ENCODE measurements at places on chromosomes 7 and 10.

DNA sequence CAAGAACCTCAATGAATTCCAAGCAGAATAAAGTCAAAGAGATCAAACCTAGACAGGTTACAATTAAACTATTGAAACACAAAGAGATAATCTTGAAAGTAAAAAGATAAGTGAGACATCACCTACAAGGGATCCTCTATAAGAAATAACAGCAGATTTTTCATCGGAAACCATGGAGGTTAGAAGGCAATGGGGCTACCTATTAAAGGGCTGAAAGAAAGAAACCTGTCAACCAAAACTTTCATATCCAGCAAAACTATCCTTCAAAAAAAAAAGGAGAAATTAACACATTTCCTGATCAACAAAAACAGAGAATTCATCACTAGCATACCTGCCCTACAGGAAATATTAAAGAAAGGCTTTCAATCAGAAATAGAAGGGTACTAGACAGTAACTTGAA lies 244.9 kb downstream of the ARHGAP12 start:
- DNase-seq = peak; percentile 5

DNA sequence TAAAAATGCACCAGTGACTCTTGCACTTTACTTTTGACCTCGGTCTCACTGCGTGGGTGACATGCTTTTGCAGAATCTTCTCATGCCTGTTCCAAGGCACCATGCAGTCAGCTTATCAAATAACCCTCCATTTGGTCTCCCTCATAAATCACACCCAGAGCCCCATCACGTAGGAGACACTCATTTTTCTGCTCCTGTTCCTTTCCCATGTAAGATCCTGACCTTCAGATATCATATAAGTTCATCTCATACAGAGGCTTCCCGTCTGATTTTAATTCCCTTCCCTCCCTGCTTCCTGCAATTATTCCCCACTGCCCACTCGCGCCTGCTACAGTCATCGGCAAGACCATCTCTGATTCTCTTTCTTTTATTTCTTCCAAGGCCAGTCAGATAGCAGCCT lies 1226.3 kb upstream of the AUTS2 start:
- peak; percentile 3 for DNase-seq

GRCh38 chr10:62904281-62904875 lies 88.2 kb upstream of the EGR2 start:
- no peak for DNase-seq

- DNase-seq = no peak
Measured at GRCh38 chr7:95026421-95027072, 119.2 kb downstream of the PPP1R9A start.

GRCh38 chr10:80522756-80523363 lies 14.8 kb upstream of the SH2D4B start:
- peak; percentile 55 for DNase-seq

GRCh38 chr7:50803359-50804337 lies 21.0 kb upstream of the GRB10 start:
- DNase-seq = peak; percentile 80

- DNase-seq = peak; percentile 58
Measured at GRCh38 chr7:41943094-41943577, 240.2 kb upstream of the INHBA start.

- peak; percentile 87 for DNase-seq
Measured at GRCh38 chr7:105014693-105015389, 836 bp downstream of the KMT2E start.

GRCh38 chr10:76885816-76886215 lies 751.8 kb downstream of the KCNMA1 start:
- DNase-seq = peak; percentile 93

- peak; percentile 97 for DNase-seq
Measured at GRCh38 chr10:117541909-117542705, 439 bp upstream of the EMX2 start.

GRCh38 chr7:99679032-99679399 lies 780 bp downstream of the CYP3A5 start:
- peak; percentile 61 for DNase-seq

- peak; percentile 11 for DNase-seq
Measured at GRCh38 chr10:100654782-100655325, 90.5 kb upstream of the PAX2 start.

GRCh38 chr7:117689406-117689805 lies 183.8 kb downstream of the CTTNBP2 start:
- DNase-seq = no peak

GRCh38 chr10:86321568-86321967 lies 45.0 kb downstream of the GRID1 start:
- peak; percentile 80 for DNase-seq

GRCh38 chr10:44968500-44969400 lies 9.1 kb downstream of the RASSF4 start:
- DNase-seq = no peak

GRCh38 chr10:73581918-73582317 lies 9.2 kb downstream of the USP54 start:
- DNase-seq = no peak

DNA sequence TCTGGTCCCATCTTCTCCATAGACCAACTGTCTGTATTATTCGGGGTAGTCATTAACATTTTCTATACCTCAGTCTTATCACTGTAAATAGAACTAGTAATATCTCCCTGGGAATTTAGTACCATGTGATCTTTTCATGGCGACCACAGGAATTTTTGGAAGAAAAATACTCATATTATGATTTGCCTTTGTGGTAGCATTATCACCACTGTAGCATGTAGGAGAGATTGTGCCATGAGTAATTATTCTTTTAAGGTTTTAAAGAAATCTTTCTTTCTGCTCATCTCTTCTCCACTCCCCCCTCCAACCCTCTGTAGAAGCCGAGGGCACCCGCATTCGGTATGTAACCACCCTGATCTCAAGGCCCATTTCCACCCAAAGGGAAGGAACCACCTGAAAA lies 25.0 kb downstream of the ZNF365 start:
- no peak for DNase-seq

DNA sequence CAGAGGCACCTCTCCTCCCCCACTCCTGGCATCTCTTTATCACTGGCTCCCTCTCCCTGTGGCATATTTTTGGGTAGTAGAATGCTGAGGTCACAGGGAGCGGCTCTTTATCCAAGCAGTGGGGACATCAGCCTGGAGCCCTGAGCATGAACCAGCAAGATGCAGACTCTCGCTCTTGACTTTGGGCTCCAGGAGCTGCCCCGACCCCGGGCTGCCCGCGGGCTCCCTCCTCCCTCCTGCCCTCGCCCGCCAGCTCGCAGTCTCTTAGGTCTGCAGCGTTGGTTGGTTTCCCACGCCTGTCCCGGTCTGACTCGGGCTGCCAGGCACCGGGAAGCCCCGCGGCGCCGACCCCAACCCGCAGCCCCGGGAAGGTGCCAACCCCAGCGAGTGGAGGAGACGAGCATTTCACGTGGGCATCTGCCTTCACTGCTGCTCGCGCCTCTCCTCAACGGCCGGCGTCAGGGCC lies 1.3 kb downstream of the INSYN2A start:
- no peak for DNase-seq

DNA sequence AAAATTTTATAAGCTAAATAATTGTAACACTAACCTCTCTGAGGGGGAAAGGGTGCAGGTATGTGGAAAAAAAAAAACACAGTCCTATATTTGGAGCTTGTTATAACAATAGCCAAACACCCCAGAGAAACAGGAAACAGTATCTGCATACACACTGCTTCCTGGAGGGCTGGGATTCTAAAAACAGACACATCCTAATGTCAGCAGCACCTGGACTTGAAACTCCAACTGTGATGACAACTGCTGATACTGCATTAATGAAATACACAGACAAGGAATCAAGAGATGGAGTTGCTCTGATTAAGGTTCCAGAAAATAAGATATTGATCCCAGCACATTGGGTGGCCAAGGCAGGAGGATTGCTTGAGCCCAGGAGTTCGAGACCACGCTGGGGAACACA lies 9.3 kb downstream of the DAGLB start:
- DNase-seq = no peak

DNA sequence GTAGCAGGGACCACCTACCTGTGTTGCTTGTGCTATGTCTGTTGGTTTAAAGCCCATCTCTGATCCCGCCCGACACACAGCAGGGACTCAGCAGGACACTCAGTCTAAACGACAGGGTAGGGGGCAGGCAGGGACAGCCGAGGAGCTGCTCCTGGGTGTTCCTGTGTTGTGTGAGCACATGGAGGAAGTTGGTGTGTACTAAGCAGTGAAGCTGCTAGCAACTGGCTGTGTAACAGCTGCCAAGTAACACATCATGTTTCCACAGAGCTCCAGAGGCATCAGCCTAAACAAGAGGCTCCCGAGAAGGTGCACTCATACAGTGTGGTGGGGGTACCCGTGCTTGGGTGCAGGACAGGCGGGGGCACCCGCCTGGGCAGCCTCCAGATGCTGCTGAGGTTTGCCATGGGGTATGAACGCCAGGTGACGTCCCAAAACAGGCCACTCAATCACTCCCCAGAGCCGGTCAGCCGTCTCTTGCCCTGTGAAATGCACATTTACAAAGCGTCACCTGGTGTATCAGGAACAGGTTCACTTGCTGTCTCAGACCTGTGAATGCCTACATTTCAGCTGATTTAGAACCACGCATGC lies 59.6 kb downstream of the PTPRN2 start:
- DNase-seq = peak; percentile 67

- DNase-seq = no peak
Measured at GRCh38 chr10:132066812-132067211, 1.1 kb downstream of the JAKMIP3 start.

DNA sequence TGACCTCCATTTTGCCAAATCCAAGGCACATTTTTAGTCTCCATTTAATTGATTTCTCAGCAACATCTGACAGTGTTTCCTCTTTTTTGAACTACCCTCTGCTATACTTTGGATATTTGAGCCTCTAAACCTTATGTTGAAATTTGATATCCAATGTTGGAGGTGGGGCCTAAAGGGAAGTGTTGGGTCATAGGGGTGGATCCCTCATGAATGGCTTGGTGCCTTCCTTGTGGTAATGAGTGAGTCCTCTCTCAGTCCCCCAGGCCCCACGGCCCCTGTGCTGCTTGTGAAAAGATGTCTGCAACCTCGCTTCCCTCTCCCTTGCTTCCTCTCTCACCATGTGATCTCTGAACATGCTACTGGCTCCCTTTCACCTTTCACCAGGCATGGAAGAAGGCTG lies 96.8 kb upstream of the DGKB start:
- no peak for DNase-seq

- DNase-seq = peak; percentile 44
Measured at GRCh38 chr10:80356989-80357850, 639 bp downstream of the DYDC2 start.

DNA sequence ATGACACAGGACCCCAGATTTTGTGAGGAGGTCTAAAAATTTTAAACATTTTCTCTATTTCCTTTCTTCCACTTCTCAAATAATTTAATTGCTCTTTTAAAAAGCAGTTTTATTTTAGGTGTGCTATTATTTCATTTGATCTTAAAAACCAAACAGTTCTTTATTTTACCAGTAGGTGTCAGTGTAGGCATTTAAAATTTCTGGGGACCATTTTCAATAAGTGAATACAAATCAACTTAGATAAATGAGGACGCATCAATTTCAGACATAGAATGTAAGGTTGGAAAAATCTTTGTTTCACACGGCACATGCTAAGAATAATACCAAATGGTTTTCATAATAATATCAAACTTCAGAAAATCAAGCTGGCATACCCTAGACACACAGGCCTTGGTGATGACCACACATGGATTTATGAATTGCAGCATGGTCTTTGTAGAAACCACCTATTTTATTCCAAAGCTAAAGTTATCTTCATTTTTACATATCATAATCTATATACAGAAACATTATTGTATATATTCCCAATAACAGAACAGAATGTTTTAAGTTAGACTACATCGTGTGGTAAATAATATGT lies 127.6 kb upstream of the SLC26A5 start:
- peak; percentile 63 for DNase-seq

GRCh38 chr7:128309124-128309523 lies 34.6 kb downstream of the RBM28 start:
- no peak for DNase-seq

GRCh38 chr10:24857031-24857725 lies 95.2 kb downstream of the PRTFDC1 start:
- no peak for DNase-seq

GRCh38 chr7:55533050-55533728 lies 39.1 kb downstream of the VOPP1 start:
- DNase-seq = peak; percentile 9

DNA sequence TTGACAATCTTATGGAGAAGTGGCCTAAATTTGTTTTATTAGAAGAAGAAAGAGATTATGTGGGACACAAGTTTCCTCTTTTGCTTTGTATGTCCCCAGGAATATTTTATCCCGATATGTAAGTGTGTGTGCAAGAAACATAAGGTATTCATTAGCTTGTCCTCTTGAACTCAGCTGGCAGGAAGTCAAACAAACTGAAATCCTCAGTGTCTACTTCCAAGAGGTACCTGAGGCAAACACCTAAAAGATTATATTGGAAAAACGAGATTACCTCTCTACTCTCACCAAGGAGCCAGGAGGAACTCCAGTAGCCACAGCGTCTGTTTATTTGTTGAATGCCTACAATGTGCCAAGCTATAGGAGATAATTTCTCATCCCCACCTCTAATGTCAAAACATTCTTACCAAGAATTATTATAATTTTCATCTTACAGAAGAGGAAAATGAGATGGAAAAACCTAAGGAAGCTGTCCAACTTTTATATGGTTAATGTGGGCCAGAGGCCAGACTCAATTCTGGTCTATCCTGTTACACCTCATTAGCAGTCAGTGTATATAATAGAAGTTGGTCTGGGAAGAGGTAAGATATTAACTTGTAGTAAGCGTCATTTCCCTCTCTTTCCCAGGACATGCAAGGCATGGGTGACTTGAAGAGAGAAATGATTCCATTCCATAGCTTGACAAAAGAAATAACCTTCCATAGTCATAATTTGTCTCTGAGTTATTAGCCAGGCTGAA lies 692.7 kb downstream of the MAGI2 start:
- peak; percentile 42 for DNase-seq

GRCh38 chr7:106012935-106013439 lies 49.9 kb downstream of the CDHR3 start:
- no peak for DNase-seq

DNA sequence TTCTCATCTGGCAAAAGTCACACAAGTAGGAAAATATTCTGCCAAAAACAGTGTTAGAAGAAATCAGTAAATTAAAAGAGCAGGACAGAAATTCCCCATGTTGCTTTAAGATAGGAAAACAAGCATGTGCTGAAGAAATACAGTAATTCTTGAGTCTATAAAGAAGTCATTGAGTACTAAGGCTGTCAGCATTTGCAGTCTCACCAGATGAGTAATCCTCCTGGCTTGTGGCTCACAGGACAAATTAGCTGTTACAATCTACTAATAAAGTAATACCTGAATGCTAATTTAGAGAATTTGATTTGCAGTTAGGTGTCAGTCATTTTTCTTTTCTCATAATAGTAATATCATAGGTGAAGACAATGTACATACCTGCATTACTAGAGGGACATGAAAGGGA lies 1158.9 kb upstream of the CELF2 start:
- DNase-seq = no peak
